Ovary (tissue), 10 donors: ENCODE measurements at places on chromosomes 6 and 20. TPM values are rescaled to one million over a fixed set of nuclear protein-coding genes. Genes with fewer than 3 reads are reported as not detected.
A peak's percentile ranks its signal among the peaks of the same experiment; 100 is the strongest.

The TFAP2C gene
- 1.6 TPM for total RNA-seq

GRCh38 chr6:85552652-85553051 lies 41.0 kb downstream of the SNX14 start:
- no peak overlapping the region for H3K27ac ChIP-seq
- no peaks in the 10 kb centered on the region for H3K4me1 ChIP-seq
- H3K4me3 ChIP-seq = no peak overlapping the region
- no peak for DNase-seq
- H3K27me3 ChIP-seq = no peaks in the 10 kb centered on the region

DNA sequence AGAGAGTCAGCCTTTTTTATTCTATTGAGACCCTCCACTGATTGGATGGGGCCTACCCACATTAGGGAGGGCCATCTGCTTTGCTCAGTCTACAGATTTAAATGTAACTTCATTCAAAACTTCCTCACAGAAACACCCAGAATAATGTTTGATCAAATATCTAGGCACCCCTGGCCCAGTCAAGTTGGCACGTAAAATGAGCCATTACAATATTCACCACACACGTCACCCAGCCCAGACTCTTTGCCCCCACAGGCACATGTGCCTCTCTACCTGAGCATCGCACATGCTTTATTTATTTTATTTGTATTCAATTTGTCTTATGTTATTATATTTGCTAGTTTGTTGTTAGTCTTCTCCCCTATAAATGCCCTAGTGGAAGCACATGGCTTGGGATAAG lies 70.9 kb upstream of the EYA2 start:
- no peaks in the 10 kb centered on the region for H3K36me3 ChIP-seq
- H3K27ac ChIP-seq = no peak overlapping the region
- no peak overlapping the region for H3K4me3 ChIP-seq
- no peak for DNase-seq
- H3K27me3 ChIP-seq = no peaks in the 10 kb centered on the region

- H3K36me3 ChIP-seq = no peaks in the 10 kb centered on the region
- peak overlapping the region; percentile 33 for H3K27ac ChIP-seq
- peak overlapping the region; percentile 58 for H3K4me3 ChIP-seq
- H3K27me3 ChIP-seq = no peaks in the 10 kb centered on the region
Measured at GRCh38 chr6:138692978-138693909, 80.3 kb upstream of the CCDC28A start.

GRCh38 chr20:46588532-46589511 lies 38.4 kb upstream of the OCSTAMP start:
- no peak for DNase-seq
- no peak overlapping the region for H3K4me3 ChIP-seq
- H3K36me3 ChIP-seq = no peaks in the 10 kb centered on the region
- no peaks in the 10 kb centered on the region for H3K4me1 ChIP-seq

The CST2 gene
- total RNA-seq = not detected

DNA sequence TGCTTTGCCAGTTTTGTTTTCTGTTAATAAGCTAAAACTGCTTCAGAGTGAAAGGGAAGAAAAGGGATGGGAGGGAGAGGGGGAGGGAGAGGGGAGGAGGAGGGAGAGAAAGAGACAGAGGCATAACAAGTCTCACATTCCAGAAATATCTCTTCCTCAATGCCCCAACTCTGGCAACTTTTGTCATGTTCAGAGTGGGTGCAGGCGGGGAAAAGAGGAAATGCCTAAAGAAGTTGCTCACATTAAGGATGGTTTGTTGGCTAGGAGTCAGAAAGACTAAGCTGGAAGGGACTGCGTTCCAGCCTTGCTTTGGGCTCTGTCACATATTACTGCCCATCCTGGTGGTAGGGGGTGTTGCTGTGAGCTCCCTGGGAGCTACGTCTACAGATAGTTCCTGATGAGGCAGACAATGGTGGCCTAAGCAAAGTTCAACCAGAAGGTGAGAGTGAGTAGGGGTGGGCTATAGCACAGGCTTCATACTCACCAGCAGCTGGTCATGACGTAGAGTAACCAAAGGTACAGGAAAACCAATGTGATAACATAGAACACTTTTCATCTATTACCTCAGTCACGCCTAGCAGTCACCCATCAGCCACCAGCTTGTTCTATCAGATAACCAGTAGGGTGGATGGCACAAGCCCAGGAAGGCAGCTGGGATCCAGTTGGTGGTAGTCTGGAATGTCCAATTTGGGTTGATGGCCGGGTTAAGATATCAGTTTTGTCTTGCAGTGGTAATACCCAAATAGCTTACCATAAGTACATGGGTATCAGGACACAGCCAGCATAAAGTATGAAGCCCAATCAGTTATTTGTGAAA lies 2.1 kb downstream of the TSPYL4 start:
- H3K27ac ChIP-seq = no peak overlapping the region
- DNase-seq = no peak
- H3K4me1 ChIP-seq = peaks cover 16% of the 10 kb centered on the region

DNA sequence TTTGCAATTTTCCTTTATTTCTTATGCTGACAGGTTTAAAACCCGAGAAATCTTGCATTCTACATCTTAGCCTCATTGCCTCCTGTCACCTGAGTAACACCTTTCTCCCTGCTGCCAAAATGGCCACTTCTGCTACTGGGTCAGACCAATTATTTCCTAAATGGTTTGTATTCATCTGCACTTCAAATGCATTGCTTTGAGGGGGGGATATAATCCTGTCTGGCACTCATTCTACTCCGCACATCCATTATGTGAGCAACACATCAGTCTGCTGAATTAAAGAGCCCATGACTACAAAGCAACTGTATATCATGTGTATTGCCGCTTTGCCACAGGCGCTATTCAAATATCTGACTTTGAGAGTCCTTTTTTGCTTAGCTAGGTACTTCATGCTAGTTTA lies 141.6 kb upstream of the TSHZ2 start:
- H3K27me3 ChIP-seq = no peaks in the 10 kb centered on the region
- H3K4me3 ChIP-seq = no peak overlapping the region

The RHAG gene
- not detected for total RNA-seq

The SLC17A3 gene
- 0.10 TPM for total RNA-seq

DNA sequence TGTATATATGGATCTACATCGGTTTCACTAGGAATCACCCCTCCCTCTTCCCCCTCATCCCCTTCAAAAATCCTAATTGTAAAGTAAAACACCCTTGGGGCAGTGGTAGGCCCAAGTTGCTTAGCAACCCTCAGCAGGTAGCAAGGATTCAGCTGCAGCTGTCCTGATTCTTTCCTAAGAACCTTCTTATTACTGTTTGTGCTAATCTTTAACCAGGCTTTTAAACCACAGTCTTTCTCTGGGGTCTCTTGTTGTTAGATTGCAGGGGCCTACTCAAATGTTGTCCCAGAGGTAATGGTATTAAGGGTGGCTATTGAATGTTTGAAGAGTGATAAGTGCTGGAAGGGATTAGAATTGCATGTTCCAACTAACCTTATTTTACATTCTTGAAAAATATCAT lies 46.4 kb downstream of the PRL start:
- no peak overlapping the region for H3K27ac ChIP-seq
- H3K27me3 ChIP-seq = no peaks in the 10 kb centered on the region
- no peak for DNase-seq
- no peaks in the 10 kb centered on the region for H3K36me3 ChIP-seq
- no peak overlapping the region for H3K4me3 ChIP-seq

DNA sequence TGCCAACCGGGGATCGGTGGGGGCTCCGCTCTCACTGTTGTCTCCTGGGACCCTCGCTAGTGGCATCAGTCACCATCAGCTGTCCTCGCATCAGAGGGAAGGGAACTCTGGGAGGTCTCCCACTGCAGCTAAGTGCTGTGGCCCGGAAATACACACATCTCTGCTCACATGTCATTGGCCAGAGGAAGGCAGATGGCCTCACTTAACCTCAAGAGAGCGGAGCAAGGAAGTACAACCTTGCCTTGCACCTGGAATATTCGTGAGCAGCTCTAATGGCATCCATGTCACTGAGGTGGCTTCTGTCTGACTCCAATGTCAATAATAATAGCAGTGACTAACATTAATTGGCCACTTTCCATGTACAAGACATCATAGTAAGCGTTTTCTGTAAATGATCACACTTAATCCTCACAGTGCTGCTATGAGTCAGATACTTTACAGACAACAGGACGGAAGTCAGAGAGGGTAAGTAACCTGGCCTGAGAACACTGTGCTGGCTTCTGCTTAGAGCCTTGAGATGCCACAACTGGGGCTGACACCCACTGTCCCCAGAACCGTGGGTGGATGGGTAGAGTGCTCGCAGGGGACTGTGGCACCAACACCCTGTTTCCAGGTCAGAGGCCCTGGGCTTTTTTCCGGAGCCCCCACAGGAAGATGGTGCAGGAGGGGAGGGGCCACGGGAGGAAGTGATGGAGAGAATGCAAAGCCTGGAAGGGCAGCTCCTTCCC lies 6.0 kb downstream of the LHFPL5 start:
- no peak overlapping the region for H3K4me3 ChIP-seq
- H3K4me1 ChIP-seq = no peaks in the 10 kb centered on the region
- H3K27me3 ChIP-seq = no peaks in the 10 kb centered on the region

GRCh38 chr6:135390458-135390857 lies 107.1 kb downstream of the AHI1 start:
- H3K27ac ChIP-seq = no peak overlapping the region
- no peaks in the 10 kb centered on the region for H3K4me1 ChIP-seq
- no peaks in the 10 kb centered on the region for H3K27me3 ChIP-seq
- H3K36me3 ChIP-seq = no peaks in the 10 kb centered on the region

The GABRR1 gene
- total RNA-seq = not detected

The OR2J3 gene
- total RNA-seq = not detected

DNA sequence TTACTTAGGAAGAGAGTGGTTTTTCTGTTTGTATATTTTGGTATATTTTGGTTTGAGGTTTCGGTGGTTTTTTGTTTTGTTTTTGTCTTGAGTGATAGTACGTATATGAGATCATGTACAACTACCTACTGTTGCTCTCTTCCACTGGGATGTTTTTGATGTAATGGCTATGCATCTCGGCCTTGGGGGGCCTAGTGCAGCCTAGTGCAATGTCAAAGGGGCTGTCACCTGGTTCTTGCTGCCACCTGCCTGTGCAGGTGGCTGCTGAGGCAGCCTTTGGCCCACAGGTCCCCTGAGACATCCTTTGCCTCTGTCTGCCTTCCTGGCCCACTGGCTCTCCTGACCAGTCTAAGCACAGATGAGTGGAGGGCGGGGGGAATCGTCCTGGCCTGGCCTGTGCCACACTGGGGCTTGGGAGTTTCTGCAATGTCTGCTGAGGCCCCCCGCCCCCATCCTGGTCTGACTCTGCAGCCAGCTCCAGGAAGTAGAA lies 546.6 kb downstream of the CD83 start:
- H3K4me3 ChIP-seq = no peak overlapping the region
- no peaks in the 10 kb centered on the region for H3K27me3 ChIP-seq
- H3K36me3 ChIP-seq = no peaks in the 10 kb centered on the region
- no peak overlapping the region for H3K27ac ChIP-seq
- DNase-seq = no peak

DNA sequence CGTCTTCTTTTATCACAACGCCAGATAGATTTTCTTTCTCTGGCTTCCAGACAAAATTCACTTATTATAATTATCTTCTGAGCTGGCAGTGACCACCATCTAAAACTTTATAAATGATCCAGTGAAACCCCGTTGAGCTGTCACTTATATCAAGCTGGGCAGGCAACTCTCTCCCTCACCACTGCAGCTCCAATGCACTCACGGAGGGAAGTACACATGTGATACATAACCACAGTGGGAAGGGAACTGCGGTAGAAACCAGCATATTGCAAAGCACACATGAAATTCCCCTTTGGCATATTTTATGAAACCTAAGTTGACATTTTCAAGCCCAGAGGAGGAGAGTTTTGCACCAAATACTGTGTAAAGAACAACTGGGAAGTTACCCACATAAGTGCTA lies 536.9 kb downstream of the HACE1 start:
- no peaks in the 10 kb centered on the region for H3K27me3 ChIP-seq
- H3K36me3 ChIP-seq = no peaks in the 10 kb centered on the region
- H3K4me1 ChIP-seq = no peaks in the 10 kb centered on the region
- no peak for DNase-seq

GRCh38 chr6:20403070-20403765 lies 1.5 kb downstream of the E2F3 start:
- H3K4me3 ChIP-seq = peak overlapping the region; percentile 51
- DNase-seq = peak; percentile 62
- H3K4me1 ChIP-seq = no peaks in the 10 kb centered on the region
- H3K36me3 ChIP-seq = no peaks in the 10 kb centered on the region
- no peaks in the 10 kb centered on the region for H3K27me3 ChIP-seq

DNA sequence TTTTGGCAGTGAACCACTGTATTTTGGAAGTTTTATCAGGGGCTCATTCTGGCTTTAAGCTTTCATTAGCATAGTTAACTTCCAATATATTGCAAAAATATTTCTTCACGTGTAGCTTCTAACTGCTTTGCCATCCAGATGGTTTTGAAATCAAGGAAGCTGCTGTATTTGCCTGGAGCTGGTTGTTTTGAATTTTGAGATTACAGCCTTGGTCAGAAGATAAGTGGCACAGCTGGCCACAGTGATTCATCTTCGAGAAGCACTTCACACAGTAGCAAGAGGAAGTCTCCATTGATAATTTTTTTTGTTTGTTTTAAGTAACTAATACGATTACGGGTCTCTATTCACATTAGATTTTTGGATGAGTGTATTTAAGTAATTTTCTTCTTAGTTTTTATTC lies 3.8 kb downstream of the APCDD1L start:
- H3K36me3 ChIP-seq = no peaks in the 10 kb centered on the region
- no peak for DNase-seq
- no peak overlapping the region for H3K4me3 ChIP-seq
- no peak overlapping the region for H3K27ac ChIP-seq

GRCh38 chr20:8357703-8358102 lies 225.6 kb downstream of the PLCB1 start:
- H3K4me3 ChIP-seq = no peak overlapping the region
- no peaks in the 10 kb centered on the region for H3K4me1 ChIP-seq
- DNase-seq = no peak
- H3K36me3 ChIP-seq = no peaks in the 10 kb centered on the region
- H3K27ac ChIP-seq = no peak overlapping the region
- no peaks in the 10 kb centered on the region for H3K27me3 ChIP-seq

The IPCEF1 gene
- 1.3 TPM for total RNA-seq

DNA sequence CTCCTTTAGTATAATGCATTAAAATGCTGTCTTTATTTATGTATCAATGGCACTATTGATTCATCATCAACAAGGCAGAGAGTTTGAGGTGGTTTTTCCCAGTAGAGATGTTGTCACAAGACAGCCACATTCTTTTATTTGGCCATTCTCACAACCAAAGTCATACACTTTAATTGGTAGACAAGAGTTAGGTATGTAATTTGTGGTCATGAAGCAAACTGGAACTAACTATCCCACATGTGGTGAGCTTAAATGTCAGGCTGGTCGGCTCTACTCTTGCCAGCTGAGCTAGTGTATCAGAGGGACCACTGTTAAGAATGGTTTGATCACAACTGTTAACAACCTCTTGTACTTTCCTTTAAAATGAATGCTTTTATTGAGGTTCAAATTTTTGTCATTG lies 714.6 kb downstream of the CD109 start:
- DNase-seq = no peak
- no peaks in the 10 kb centered on the region for H3K36me3 ChIP-seq
- no peaks in the 10 kb centered on the region for H3K4me1 ChIP-seq
- H3K27me3 ChIP-seq = no peaks in the 10 kb centered on the region

The RAET1L gene
- not detected for total RNA-seq
